Endothelial cell of umbilical vein (primary cell): ENCODE measurements at places on chromosomes 5 and 9. TPM values are rescaled to one million over a fixed set of nuclear protein-coding genes. Genes with fewer than 3 reads are reported as not detected.

- H3K27me3 ChIP-seq, result peaks cover 5% of the 10 kb centered on the region
- no peak for DNase-seq
- H3K4me1 ChIP-seq, result peaks cover 27% of the 10 kb centered on the region
- H3K36me3 ChIP-seq, result no peaks in the 10 kb centered on the region
- no peak overlapping the region for H3K4me3 ChIP-seq
Observed at GRCh38 chr5:123879071-123879470, 367.1 kb downstream of the CSNK1G3 start.

SYK gene
- not detected in 2 replicates for polyA plus RNA-seq

FGF18 gene
- 0.04 and 0.13 TPM in 2 replicates for polyA plus RNA-seq

GRCh38 chr9:135046739-135047350 lies 40.6 kb upstream of the OLFM1 start:
- no peak overlapping the region for H3K4me3 ChIP-seq
- no peaks in the 10 kb centered on the region for H3K4me1 ChIP-seq
- no peak overlapping the region for H3K27ac ChIP-seq

DNA sequence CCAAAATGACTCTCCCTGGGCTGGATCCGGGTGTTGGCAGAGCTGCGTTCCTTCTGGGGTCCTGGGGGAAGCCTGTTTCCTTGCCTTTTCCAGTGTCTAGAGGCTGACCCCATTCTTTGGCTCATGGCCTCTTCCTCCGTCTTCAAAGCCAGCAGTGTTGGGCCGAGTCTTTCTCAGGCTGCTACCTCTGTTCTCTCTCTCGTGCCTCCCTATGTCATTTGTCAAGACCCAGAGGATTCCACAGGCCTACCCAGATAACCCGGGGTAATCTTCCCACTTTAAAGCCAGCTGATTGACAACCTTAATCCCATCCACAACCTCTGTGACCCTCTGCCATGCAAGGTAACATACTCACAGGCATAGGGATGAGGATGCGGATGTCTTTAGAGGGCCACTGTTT lies 55.0 kb upstream of the KCNMB1 start:
- no peak overlapping the region for H3K4me3 ChIP-seq
- H3K27ac ChIP-seq, result no peak overlapping the region
- H3K36me3 ChIP-seq, result no peaks in the 10 kb centered on the region
- no peaks in the 10 kb centered on the region for H3K4me1 ChIP-seq
- DNase-seq, result no peak

DNA sequence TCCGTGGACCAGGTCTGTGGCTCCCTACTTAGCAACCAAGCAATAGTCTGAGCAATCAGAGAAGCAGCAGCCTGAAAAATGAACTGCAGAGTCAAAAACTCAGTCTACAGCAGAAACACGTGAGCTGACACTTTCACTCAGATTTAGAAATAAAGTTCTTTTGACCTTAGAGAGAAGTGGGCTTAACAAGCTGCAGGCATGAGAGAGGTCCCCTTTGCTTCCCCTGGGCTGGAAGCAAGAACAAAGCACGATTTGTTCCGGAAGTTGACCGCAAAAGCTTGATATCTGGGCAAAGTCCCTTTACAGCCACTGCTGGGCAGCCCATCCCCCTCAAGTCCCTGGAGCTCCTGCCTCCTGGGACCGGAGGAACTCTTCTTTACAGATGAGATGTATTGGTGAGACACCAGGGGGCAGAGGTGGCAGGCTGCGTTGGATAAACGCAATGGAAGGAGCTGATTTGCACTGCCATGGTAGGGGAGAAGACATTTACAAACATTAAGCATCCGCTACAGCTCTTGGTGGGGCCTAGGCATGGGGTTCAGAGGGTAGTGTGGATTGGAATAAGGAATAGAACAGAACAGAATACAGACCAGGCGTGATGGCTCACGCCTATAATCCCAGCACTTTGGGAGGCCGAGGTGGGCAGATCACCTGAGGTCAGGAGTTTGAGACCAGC lies 5.8 kb upstream of the SOWAHA start:
- H3K4me1 ChIP-seq, result no peaks in the 10 kb centered on the region
- DNase-seq, result no peak
- H3K4me3 ChIP-seq, result no peak overlapping the region
- no peaks in the 10 kb centered on the region for H3K36me3 ChIP-seq
- peaks cover 18% of the 10 kb centered on the region for H3K27me3 ChIP-seq

- H3K4me3 ChIP-seq, result no peak overlapping the region
- H3K36me3 ChIP-seq, result peaks cover 24% of the 10 kb centered on the region
- H3K4me1 ChIP-seq, result peaks cover 37% of the 10 kb centered on the region
- H3K27ac ChIP-seq, result peak overlapping the region; percentile 3
Observed at GRCh38 chr9:110141227-110141793, 66.6 kb downstream of the C9orf152 start.

- peaks cover 3% of the 10 kb centered on the region for H3K36me3 ChIP-seq
- H3K4me3 ChIP-seq, result no peak overlapping the region
- no peaks in the 10 kb centered on the region for H3K27me3 ChIP-seq
- H3K4me1 ChIP-seq, result no peaks in the 10 kb centered on the region
Observed at GRCh38 chr9:37455884-37456647, 9.2 kb downstream of the ZBTB5 start.

DIRAS2 gene
- polyA plus RNA-seq, result not detected in 2 replicates

TESK1 gene
- polyA plus RNA-seq, result 26.4 and 28.3 TPM in 2 replicates

GRCh38 chr5:59130431-59130830 lies 547.6 kb downstream of the RAB3C start:
- peaks cover 5% of the 10 kb centered on the region for H3K27me3 ChIP-seq
- DNase-seq, result no peak
- H3K4me1 ChIP-seq, result peaks cover 12% of the 10 kb centered on the region
- H3K36me3 ChIP-seq, result no peaks in the 10 kb centered on the region
- H3K4me3 ChIP-seq, result no peak overlapping the region
- no peak overlapping the region for H3K27ac ChIP-seq

BTNL9 gene
- 0.33 TPM in 1 of 2 replicates, not detected in the other for polyA plus RNA-seq

MTAP gene
- 5.7 and 11.3 TPM in 2 replicates for polyA plus RNA-seq

ANKRD33B gene
- polyA plus RNA-seq, result 2.0 and 2.4 TPM in 2 replicates

GRCh38 chr5:50995285-50995942 lies 329.0 kb downstream of the PARP8 start:
- DNase-seq, result no peak
- H3K4me1 ChIP-seq, result no peaks in the 10 kb centered on the region
- H3K27me3 ChIP-seq, result no peaks in the 10 kb centered on the region
- H3K36me3 ChIP-seq, result no peaks in the 10 kb centered on the region

GMCL2 gene
- not detected in 2 replicates for polyA plus RNA-seq

DNA sequence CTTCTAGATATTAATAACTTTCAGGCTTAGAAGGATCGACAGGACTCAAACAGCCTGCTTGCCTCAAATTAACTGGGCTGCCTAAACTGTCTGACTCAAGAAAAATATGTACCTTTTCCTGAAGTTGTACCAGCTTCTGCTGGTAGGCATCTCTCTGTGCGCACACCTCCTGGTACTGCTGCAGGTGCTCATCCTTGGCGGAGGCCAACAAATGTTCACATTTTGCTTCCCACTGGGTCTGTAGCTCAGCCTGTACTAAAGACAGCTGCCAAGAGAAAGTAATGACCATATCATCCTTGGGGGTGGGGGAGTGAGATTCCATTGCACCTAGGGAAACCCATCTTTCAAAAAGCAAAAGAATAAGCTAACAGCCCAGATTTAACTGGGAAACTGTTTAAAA lies 22.5 kb downstream of the SLC31A2 start:
- H3K4me3 ChIP-seq, result no peak overlapping the region
- DNase-seq, result no peak
- no peak overlapping the region for H3K27ac ChIP-seq
- H3K4me1 ChIP-seq, result peaks cover 4% of the 10 kb centered on the region
- H3K27me3 ChIP-seq, result no peaks in the 10 kb centered on the region
- peaks cover 45% of the 10 kb centered on the region for H3K36me3 ChIP-seq

SREK1 gene
- 22.0 and 27.4 TPM in 2 replicates for polyA plus RNA-seq

GRCh38 chr9:131697908-131698617 lies 41.8 kb downstream of the RAPGEF1 start:
- H3K36me3 ChIP-seq, result peaks cover 2% of the 10 kb centered on the region
- H3K4me3 ChIP-seq, result no peak overlapping the region
- DNase-seq, result no peak
- peaks cover 14% of the 10 kb centered on the region for H3K4me1 ChIP-seq
- no peak overlapping the region for H3K27ac ChIP-seq

CORO2A gene
- polyA plus RNA-seq, result 0.29 and 0.35 TPM in 2 replicates

- no peak overlapping the region for H3K27ac ChIP-seq
- H3K36me3 ChIP-seq, result no peaks in the 10 kb centered on the region
- DNase-seq, result no peak
Observed at GRCh38 chr5:127092690-127093089, 19.4 kb upstream of the C5orf63 start.

DNA sequence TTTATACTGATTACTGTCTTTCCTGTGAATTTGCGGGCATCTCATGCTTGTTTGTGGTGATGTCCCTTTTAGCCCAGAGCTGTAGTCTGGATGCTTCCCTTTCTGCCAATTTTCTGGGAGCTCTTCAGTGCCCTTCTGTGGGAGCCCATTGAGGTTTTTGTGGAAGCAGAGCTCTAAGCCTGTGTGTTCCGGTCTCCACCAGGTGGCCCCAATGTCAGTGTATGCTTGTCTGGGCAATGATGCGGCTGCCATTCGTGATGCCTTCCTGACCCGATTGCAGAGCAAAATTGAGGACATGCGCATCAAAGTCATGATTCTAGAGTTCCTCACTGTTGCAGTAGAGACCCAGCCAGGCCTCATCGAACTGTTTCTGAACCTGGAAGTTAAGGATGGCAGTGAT lies 35.1 kb downstream of the SH3GLB2 start:
- no peak for DNase-seq
- no peak overlapping the region for H3K4me3 ChIP-seq
- H3K4me1 ChIP-seq, result no peaks in the 10 kb centered on the region
- no peaks in the 10 kb centered on the region for H3K27me3 ChIP-seq
- no peak overlapping the region for H3K27ac ChIP-seq
- H3K36me3 ChIP-seq, result peaks cover 40% of the 10 kb centered on the region

DNA sequence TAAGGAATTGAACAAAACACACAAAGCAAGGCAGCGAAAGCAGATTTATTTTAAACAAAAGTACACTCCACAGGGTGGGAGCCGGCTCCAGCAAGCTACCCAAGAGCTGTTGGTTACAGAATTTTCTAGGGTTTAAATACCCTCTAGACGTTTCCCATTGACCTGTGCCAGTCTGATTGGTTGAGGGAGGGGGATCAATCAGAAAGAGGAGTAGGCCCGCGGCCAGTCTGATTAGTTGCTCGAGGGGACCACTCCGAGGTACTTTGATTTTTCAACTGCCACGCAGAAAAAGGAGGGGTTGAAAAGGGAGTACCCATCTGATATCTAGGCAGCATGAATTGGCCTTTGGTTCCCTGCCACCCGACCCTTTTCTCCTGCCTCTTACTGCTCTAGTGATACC lies 998 bp downstream of the SRP19 start:
- H3K4me1 ChIP-seq, result peaks cover 18% of the 10 kb centered on the region
- peak overlapping the region; percentile 97 for H3K4me3 ChIP-seq
- DNase-seq, result peak; percentile 7
- peaks cover 21% of the 10 kb centered on the region for H3K36me3 ChIP-seq
- no peaks in the 10 kb centered on the region for H3K27me3 ChIP-seq
- H3K27ac ChIP-seq, result peak overlapping the region; percentile 81

GRCh38 chr9:14722391-14723035 lies at the start of gene CER1:
Gene CER1, minus strand, starts transcription at chr9:14722733. Its CDS starts 61 bp downstream, at chr9:14722672.
- DNase-seq, result no peak
- no peaks in the 10 kb centered on the region for H3K4me1 ChIP-seq
- no peak within 1 kb of the TSS for H3K4me3 ChIP-seq

WWC1 gene
- 0.03 and 0.08 TPM in 2 replicates for polyA plus RNA-seq

- H3K27me3 ChIP-seq, result peaks cover 35% of the 10 kb centered on the region
- H3K27ac ChIP-seq, result no peak overlapping the region
- peaks cover 4% of the 10 kb centered on the region for H3K4me1 ChIP-seq
- H3K36me3 ChIP-seq, result no peaks in the 10 kb centered on the region
- H3K4me3 ChIP-seq, result peak overlapping the region; percentile 10
Observed at GRCh38 chr5:136191304-136192014, 1.5 kb downstream of the SMIM32 start.

FGF10 gene
- not detected in 2 replicates for polyA plus RNA-seq

DNA sequence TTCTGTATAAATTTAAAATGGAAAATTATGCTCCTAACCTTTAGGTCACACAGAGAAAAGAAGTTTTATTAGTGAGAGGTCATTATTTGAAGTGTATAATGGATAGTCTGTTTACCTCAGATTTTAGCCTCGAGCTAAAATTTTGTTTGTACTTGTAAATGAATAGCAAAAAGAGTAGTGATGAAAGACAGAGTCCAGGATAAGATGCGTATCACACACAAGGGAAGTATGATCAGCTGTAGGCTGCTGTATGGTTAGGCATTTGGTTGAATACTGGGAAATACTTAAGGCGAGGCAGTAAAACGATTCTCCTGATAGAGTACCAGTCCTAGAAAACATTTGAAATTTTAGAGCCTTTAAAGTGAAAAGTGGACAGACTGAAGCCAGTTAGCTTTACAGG lies 92.7 kb downstream of the FBXL7 start:
- H3K4me1 ChIP-seq, result peaks cover 4% of the 10 kb centered on the region
- DNase-seq, result peak; percentile 19
- H3K36me3 ChIP-seq, result no peaks in the 10 kb centered on the region
- H3K27ac ChIP-seq, result no peak overlapping the region

DNA sequence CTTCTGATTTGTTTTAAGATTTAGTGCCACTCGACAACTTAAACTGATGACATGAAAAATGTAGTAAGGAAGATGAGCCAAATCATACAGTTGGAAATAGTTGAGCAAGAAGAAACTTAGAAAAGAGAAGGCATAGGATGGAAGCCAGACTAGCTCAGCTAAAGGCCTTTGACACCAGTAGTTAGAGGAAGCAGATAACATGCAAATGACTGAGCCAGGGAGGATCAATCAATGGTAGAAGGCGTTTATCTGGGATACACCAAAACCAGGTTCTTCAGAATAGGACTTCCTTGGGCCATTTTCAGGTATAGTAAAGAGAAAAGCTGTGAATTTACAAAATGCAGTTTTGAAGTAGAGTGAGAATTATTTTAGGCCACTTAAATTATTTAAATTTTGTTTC lies 3.2 kb downstream of the TDRD7 start:
- no peak overlapping the region for H3K27ac ChIP-seq
- H3K4me3 ChIP-seq, result no peak overlapping the region
- no peak for DNase-seq
- peaks cover 25% of the 10 kb centered on the region for H3K4me1 ChIP-seq
- H3K36me3 ChIP-seq, result no peaks in the 10 kb centered on the region

DNA sequence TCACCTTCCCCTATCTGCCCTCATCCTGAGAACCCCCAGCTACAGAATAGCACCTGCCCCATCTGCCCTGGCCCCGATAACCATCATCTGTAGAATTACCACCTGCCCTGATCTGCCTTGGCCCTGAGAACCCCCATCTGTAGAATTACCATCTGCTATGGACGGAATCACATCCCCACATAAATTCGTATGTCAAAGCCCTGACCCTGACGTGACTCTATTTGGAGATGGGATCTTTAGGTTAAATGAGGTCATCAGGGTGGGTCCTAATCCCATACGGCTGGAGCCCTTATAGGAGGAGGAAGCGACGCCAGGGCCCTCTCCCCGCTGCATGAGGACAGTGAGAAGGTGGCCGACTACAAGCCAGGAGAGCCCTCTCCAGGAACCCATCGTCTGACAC lies 32.6 kb downstream of the SARDH start:
- no peaks in the 10 kb centered on the region for H3K4me1 ChIP-seq
- H3K36me3 ChIP-seq, result no peaks in the 10 kb centered on the region
- H3K27me3 ChIP-seq, result peaks cover 2% of the 10 kb centered on the region
- H3K27ac ChIP-seq, result no peak overlapping the region
- DNase-seq, result no peak

GRCh38 chr5:104733063-104733669 lies 1170.6 kb upstream of the NUDT12 start:
- no peaks in the 10 kb centered on the region for H3K36me3 ChIP-seq
- H3K4me3 ChIP-seq, result no peak overlapping the region
- H3K27ac ChIP-seq, result no peak overlapping the region
- H3K27me3 ChIP-seq, result no peaks in the 10 kb centered on the region

ZNF608 gene
- polyA plus RNA-seq, result 10.6 and 16.2 TPM in 2 replicates
